Activated CD8-positive, alpha-beta memory T cell treated with anti-CD3 and anti-CD28 coated beads, Interleukin-2, amount 50 U/mL, for 4 hours (primary cell): ENCODE measurements at places on chromosomes 11 and 22.

DNA sequence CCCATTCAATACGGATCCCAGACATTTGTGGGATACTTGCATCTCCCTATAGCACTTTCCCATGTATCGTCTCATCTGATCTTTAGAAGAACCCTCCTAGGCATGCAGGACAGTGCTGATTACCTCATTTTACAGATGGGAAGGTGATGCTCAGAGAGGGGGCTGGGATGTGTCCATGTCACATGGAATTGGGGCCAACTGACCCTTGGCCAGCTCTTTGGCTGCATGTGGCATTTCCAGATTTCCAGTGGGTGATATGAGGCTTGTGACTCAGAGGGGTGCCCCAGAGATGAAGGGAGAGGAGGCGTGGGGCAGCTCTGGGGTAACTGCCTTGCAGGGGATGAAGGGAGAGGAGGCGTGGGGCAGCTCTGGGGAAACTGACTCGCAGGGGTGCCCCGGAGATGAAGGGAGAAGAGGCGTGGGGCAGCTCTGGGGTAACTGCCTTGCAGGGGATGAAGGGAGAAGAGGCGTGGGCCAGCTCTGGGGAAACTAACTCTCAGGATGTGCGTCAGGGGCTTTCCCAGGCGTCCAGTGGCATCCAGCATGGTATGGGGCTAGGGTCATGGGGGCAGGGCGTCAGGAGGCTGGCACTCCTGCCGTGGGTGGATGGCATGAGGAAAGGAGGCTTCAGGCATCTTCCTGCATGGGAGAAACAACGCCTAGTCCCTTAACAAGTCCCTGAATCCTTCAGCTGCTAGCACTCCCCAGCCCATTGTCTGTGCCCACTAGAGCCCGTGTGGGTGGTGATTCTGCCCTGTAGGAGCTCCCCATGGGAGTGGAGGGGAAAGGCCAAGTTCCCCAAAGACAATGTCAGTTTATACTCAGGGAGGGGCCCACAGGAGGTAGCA is 11.9 kb upstream of the CERK start:
- no peak for DNase-seq

GRCh38 chr11:72079819-72080325 is 470 bp downstream of the NUMA1 start:
- DNase-seq, result no peak

DNA sequence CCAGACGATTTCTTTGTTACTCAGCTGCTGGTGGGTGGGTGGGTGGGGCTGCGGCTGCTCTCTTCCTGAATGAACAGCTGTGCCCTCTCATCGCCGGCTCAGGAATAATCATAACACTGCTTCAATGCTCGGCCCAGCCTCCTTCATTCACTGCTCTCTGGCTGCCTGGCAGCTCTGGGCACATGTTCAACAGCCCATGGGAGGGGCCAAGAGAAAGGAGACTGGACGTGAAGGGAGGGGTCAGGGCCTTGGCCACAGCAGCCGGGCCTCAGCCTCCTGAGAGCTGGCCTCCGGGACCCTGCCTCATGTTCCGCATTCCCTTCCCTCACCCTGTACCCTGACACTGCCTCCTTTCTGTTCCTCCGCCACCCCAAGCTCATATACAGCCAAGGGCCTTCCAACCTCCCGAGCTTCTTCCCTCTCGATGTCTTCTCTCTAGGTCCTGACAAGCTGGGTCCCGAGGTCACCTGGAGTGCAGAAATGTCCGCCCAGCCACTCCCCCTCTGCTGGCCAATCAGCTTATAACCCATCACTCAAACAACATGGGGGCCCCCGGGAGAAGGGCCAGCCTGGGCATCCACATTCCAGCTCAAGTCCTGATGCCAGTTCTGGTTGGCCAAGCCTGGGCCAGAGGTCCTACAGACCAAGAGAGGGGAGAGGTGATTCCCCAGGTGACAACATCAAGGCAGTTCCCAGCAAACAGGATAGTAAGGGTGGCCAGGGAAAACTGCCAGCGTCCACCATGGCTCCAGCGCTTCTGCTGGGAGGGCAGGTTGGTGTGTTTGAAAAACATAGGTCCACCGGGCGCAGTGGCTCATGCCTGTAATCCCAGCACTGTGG is 3.2 kb upstream of the CSDC2 start:
- DNase-seq, result no peak

GRCh38 chr11:68828155-68828931 is 13.4 kb downstream of the CPT1A start:
- no peak for DNase-seq

GRCh38 chr11:70511345-70511744 is 113.0 kb downstream of the CTTN start:
- no peak for DNase-seq

DNA sequence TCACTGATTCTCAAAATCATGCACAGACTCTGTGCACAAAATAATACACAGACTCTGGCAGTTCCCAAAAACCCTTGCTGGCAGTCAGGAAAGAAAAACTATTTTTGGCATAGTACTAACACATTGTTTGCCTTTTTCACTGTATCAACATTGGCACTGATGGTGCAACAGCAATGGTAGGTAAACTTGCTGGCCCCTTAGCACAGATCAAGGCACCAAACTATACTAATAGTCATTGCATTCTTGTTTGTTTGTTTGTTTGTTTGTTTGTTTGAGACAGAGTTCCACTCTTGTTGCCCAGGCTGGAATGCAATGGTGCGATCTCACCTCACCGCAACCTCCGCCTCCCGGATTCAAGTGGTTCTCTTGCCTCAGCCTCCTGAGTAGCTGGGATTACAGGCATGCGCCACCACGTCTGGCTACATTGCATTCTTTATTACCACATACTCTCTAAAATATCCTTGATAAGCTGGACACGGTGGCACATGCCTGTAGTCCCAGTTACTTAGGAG is 81.0 kb upstream of the SLC6A5 start:
- DNase-seq, result no peak

- DNase-seq, result no peak
These were observed 1460.5 kb downstream of the TBC1D22A start for GRCh38 chr22:48222742-48223487.
